ENCODE measurements at places on chromosomes 1 and 21.

- DNase-seq, result no peak
Observed at GRCh38 chr1:221035662-221036153, 156.5 kb downstream of the HLX start.

- DNase-seq, result peak; percentile 37
Observed at GRCh38 chr1:15345705-15346345, 63.9 kb upstream of the EFHD2 start.

DNA sequence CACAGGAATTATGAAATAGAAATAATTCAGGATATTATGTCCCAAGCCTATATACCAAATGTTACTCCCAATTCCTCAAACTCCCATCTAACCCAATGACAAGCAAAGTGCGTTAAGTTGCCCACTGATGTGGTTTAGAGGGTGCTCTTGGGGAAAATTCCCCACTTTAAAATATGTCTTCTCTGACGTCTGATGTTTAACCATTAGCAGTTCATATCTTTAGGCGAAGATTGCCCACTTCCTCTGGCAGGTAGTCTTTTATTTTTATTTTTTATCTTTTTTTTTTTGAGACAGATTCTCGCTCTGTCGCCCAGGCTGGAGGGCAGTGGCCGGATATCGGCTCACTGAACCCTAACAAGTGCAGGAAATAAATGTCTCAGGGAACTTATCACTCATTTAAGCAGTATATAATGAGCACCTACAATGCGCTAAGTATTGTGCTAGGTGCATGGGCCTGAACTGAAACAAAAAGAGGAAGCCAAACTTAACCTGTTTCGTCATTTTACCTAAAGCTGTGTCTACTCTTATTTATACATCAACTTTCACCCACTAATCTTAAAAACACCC lies 1.3 kb upstream of the LYST start:
- no peak for DNase-seq

DNA sequence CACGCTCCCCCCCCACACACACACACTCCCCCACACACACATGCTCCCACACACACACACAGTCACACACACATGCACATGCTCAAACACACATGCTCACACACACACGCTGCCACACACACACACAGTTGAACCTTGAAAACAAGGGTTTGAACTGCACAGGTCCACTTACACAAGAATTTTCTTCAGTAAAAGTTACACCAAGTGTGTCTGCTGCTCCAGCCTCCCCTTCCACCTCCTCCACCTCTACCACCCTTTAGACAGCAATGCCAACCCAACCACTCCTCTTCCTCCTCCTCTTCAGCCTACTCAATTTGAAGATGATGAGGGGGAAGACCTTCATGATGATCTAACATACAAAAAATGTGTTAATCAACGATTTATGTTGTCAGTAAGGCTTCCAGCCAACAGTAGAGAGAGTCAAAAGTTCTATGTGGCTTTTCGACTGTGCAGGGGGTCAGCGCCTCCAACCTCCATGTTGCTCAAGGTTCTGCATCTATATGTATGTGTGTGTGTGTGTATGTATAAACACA lies 26.8 kb downstream of the HSF2BP start:
- no peak for DNase-seq

DNA sequence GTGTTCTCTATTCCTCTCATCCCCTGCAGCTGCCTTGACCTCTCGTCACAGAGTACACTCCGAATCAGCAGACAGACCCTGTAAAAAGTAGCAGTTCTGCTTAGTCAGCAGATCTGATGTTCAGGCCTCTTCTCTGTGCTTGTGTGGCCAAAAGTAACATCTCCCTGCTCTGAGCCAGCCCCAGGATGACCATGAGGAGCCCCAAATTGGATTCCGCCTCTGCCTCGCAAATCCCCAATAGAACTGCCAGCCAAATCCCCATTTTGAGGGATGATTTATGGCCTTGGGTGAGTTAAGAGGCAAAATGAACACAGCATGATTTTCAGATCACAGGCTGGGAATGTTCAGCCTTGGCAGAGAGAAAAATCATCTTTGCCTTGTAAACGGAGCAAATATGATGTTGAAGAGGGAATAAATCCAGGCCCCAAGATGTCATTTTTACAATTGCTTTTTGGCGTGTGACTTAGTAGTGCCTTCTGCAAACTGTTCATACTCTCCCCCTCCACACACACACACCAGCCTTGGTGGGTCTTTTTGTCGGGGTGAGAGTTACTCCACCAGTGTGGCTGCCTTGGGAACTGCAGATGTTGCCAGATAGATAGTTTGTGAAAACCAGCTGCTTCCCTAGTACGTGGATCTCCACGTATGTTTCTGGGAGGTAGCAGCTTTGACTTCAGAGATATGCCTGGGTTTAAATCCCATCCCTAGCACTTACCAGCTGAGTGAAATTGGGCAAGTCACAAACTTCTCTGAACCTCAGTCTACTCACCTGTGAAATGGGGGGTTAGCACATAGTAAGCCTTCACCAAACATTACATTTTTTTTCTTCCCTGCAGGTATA lies 77.8 kb downstream of the MAN1C1 start:
- no peak for DNase-seq

DNA sequence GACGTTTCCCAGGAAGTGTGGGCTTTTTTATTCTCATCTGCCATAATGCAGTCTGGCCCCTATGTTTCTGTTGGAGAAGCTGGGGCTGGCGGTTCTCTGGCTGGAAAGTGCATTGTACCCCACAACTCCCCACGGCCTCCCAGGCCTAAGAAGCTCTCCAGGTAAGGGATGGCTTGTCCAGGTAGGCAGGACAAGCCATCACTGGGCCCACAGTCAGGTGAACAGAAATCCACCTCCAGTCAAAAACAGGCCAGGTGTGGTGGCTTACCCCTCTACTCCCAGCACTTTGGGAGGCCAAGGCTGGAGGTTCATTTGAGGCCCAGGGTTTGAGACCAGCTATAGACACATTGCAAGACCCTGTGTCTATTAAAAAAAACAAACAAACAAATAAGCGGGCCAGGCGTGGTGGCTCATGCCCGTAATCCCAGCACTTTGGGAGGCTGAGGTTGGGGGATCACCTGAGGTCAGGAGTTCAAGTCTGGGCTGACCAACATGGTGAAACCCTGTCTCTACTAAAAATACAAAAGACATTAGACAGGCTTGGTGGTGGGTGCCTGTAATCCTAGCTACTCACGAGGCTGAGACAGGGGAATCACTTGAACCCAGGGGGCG lies 3.1 kb upstream of the WNT9A start:
- DNase-seq, result no peak

DNA sequence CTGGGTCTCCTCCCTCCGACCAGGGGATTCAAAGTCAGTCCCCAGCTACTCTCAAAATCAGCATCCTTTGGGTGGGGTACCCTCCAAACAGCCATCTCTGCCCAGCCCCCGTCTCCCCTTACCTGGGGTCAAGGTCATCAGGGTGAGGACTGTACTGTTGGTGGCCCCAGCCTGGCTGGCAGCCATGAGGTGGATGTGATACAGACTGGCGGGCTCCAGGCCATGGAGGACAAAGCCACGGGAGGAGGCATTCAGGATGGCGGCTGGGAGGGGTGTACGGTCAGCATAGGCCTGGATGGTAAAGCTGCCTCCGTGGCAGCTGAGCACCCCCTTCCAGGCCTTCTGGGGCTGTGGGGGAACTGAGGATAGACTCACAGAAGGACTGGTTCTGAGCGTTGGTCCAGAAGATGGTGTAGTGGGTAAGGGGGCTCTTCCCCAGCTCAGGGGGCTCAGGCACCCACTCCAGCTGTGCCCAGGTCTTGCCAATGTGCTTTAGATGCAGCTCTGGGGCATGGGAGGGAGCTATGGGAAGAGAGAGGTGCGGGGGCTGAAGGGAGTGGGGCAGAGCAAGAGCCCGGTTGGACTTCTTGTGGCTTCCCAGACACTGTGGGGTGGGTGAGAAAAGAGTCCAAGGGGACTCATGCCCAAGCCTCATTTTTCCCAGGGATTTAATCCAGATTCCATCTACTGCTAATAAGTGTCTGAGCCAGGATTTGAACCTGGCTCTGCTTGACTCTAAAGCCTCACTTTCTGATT lies 3.7 kb upstream of the MRPS15 start:
- no peak for DNase-seq

DNA sequence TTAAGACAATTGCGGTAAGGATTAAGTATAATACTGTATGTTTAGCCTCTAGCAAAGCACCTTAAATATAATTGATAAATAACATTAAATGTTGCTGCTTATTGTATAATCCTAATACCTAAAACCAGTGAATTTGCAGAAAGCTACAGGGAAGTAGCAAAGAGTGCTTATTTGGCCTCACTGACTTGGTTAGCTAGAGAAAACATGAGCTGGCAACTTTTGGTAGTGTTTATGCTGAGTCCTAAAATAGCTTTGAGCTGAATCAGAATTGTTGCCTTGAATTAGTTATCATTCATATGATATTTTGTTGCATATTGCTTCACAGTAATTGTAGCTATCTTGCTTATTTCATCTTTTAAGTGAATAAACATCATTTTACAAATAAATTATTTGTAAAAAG lies 3.5 kb downstream of the TRIM67 start:
- no peak for DNase-seq

- DNase-seq, result no peak
Observed at GRCh38 chr1:35524106-35524505, 33.1 kb downstream of the KIAA0319L start.

DNA sequence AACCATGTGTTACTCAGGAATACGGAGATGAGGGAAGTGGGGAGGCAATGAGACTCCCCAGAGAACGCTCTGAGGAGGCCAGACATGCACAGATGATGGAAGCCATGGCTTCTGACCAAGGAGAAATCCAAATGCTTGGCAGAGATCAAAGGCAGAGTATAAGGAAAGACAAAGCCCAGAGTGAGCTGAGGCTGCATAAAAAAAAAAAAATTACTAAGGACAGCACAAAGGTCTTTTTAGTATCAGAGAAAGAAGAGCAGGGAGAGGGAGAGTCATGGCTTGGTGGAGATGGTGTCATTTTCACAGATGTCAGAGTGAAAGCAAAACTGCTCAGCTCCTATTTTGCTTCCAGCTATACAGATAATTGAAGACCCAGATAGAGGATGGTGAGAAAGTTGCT lies 8.1 kb upstream of the NCF2 start:
- no peak for DNase-seq

DNA sequence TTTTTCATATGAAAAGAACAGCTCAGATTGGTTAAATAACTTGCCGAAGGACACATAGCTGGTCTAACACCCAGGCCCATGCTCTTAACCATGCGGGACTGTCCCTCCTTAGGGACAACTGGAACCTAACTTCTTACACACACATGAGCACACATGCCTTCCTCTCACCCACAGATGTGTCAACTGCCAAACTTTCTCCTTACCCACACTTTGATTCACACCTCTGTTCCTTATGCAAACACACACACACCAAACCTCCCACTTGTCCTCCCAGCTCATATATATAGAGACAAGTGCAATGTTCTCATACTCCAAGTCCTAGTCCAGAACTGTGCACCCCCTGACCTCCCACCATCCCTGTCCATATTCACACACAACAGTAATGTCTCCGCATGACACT lies 4.3 kb downstream of the RAB25 start:
- DNase-seq, result no peak

DNA sequence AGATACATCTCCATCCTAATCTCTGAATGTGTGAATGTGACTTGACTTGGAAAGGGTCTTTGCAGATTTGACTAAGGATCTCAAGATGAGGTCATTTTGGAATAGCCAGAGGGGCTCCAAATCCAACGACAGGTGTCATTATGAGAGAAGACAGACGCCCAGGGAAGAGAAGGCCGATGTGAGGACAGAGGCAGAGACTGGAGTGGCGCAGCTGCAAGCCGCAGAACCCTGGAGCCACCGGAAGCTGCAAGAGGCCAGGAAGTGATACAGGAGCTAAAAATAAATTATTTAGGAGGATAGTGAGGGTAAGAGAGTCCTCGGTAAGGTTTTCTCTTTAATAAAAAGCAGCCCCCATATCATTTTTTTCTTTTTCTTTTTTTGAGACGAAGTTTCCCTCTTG lies 9.7 kb upstream of the AADACL4 start:
- no peak for DNase-seq

GRCh38 chr1:10286244-10286643 lies 75.9 kb downstream of the KIF1B start:
- DNase-seq, result no peak

GRCh38 chr21:23811805-23812204 lies 1795.5 kb downstream of the MRPL39 start:
- DNase-seq, result no peak

DNA sequence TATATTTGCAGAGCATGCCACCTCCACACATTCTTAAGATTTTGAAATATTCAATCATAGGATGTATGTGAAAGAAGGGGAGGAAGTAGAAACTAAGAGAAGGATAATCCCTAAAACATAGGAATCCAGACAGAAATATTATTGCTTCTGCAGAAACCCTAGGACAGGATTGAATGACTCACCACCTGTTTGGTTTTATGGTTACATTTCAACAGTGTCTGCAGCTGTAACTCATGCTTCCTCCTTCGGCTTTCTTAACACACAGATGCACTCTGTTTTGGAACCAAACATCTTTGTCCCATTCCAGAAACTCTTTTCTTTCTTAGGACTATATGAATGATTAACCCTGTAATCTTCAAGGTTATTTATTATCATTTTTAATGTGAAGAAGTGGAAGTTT lies 20.7 kb downstream of the RGS7 start:
- no peak for DNase-seq

- DNase-seq, result no peak
Observed at GRCh38 chr1:62299426-62300200, 19.6 kb downstream of the KANK4 start.

GRCh38 chr1:47906009-47906432 lies 91.2 kb downstream of the TRABD2B start:
- DNase-seq, result no peak

GRCh38 chr1:239841631-239842030 lies 250.1 kb upstream of the FMN2 start:
- no peak for DNase-seq

- DNase-seq, result no peak
Observed at GRCh38 chr1:157234705-157235273, 96.6 kb upstream of the ETV3 start.

- no peak for DNase-seq
Observed at GRCh38 chr1:4075436-4076225, 175.6 kb upstream of the C1orf174 start.

GRCh38 chr1:230167419-230167852 lies 100.4 kb downstream of the GALNT2 start:
- peak; percentile 6 for DNase-seq

DNA sequence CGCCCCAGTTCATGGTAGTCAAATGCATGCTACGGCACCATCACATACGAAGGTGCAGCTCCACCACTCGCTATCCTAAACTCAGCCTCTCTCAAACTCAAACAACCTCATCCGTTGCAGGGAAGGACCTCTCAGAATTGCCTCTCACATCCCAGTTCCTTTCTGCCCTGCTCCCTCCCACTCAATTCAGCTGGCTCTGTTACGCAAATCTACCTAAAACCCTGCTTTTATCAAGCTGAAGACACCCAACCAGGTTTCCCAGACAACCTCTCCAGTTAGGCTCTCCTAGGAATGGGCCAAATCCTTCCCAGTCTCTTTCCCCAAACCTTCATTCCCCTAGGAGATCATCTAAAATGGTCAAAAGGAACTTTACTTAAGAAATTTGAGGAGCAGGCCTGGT lies 62.9 kb downstream of the CLSTN1 start:
- DNase-seq, result no peak

- DNase-seq, result peak; percentile 69
Observed at GRCh38 chr1:38028105-38028591, 15.6 kb downstream of the UTP11 start.

Data from activated T-cell treated with anti-CD3 and anti-CD28 coated beads for 48 hours (primary cell).